Hypothalamus (tissue), 51 donors: ENCODE measurements at places on chromosomes 11 and 22.

DNA sequence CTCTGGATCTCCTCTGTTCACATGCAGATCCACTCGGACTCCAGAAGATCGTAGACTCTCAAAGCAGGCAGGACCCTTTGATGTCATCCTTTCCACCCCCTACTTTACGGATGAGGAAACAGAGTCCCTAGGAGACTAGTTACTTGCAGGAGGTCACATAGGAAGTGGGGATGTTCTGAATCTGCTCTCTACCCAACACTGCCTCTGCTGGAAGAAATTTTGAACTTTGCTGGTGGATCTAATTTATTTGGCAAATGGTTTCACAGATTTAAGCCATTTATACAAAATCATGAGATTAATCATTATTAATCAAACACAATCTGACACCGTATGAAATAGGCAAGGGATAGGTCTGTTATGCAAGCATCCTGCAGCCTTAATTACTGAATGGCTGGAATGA is 55.0 kb upstream of the USP47 start:
- no peak for DNase-seq

- no peak for DNase-seq
Measured at GRCh38 chr11:44607319-44607962, 42.0 kb downstream of the CD82 start.

- DNase-seq, result no peak
Measured at GRCh38 chr22:49531368-49531791, 296.3 kb downstream of the BRD1 start.

DNA sequence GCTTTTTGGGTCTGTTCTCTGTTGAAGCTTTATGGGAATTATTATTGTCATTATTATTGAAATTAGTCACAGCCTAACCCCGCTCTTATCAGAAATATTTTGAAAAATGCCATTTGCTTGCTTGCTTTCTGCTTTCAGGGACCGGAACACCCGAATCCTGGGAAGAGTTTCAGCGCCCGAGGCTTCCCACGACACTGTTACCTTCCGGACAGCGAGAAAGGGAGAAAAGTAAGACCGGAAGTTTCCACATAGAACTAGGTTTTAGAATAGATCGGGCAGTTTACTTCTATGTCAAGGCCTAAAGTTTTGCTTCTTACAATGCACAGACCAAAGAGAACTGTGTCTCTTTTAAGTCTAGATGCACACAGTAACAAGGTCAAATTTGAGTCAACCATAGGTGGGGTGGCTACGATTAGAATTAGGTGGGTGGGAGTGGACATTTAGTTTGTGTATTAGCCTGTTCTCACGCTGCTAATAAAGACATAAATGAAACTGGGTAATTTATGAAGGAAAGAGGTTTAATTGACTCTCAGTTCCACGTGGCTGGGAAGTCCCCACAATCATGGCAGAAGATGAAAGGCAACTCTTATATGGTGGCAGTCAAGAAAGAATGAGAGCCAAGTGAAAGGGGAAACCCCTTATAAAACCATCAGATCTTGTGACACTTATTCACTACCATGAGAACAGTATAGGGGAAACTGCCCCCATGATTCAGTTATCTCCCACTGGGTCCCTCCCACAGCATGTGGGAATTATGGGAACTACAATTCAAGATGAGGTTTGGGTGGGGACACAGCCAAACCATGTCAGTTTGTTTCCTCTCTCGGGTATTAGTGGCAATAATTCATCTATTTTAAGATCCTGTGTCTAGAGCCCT is 12.9 kb downstream of the MPEG1 start:
- no peak for DNase-seq

- DNase-seq, result no peak
Measured at GRCh38 chr22:40919446-40919845, 31.7 kb upstream of the RBX1 start.

DNA sequence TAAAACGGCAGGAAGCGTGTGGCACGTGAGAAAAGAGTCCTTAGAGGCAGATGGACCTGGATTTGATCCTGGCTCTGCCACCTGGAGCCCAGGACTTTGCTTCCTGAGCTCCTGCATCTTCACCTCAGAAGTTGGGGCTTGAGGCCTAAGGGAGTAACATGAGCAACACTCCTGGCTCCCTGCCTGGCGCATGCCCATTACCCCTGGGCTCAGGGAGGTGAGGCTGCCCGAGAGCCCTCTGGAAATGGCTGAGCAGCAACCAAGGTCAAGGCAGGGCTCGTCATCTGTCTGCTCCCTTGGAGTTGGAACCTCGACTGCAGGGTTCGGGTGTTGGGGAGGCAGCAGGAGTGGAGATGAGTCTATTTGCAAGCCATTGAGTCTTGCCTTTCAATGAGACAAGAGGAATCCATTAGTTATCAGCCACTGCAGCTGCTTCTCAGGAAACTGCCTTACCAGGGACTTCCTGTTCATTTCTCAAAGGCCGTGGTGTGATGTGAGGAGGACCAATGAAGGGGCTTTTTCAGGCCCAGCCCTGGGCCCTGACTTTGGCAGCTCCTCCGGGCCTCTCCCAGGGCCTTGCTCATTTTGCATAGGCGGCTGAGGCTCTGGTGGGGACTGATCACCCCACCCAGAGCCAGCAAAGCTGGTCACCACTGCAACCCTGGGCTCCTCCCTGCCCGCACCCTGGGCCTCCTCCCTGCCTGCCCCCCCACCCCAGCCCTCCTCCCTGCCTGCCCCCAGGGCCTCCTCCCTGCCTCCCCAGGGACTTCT is 6.4 kb downstream of the FADS2 start:
- DNase-seq, result no peak

DNA sequence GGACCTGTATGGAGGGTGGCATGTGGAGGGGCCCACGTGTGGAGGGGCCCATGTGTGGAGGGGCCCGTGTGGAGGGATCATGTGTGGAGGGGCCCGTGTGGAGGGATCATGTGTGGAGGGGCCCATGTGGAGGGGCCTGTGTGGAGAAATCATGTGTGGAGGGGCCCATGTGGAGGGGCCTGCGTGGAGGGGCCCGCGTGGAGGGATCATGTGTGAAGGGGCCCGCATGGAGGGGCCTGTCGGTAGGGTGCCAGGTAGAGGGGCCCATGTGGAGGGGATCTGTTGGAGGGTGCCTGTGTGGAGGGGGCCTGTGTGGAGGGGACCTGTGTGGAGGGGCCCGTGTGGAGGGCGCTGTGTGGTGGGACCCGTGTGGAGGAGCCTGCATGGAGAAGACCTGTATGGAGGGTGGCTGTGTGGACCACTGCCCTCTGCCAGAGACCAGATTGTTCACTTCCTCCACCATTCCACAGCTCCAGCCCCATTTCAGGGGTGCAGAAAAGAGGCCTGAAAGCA is 47.0 kb downstream of the IGLL5 start:
- no peak for DNase-seq

GRCh38 chr11:14503023-14503422 is 3.4 kb upstream of the COPB1 start:
- DNase-seq, result no peak

DNA sequence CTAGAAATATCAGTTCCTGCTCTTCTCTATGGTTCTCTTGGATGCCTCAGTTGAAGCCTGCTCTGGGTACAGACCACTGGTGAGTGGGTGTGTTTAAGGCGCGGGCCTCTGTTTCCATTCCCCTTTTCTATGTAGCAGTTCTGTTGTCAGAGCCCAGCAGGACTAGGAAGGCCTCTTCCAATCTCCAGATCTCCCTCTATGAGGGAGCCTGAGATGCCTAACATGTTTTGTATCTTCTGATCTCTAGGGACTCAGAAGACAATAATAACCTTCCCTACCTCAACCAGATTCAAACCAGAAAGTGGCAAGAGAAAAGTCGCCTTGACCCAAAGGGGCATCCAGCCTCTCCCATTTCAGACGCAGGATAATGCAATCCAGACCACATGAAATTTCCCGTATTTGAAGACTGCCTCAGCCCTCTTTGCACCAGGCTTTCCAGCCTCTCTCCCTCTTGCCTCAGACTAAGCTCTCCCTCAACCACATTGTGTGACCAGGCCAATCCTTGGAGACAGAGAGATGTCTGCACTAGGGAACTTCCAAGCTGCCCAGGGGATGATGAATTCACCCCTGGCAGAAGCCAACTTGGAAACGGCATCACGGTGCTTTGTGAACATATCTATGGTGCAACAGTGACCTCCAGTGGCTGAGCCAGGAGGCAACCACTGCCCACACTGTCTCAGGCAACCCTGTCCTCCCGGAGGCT is 150.1 kb upstream of the UBASH3B start:
- DNase-seq, result peak; percentile 64

- DNase-seq, result no peak
Measured at GRCh38 chr22:33247758-33248157, 189.6 kb upstream of the SYN3 start.

DNA sequence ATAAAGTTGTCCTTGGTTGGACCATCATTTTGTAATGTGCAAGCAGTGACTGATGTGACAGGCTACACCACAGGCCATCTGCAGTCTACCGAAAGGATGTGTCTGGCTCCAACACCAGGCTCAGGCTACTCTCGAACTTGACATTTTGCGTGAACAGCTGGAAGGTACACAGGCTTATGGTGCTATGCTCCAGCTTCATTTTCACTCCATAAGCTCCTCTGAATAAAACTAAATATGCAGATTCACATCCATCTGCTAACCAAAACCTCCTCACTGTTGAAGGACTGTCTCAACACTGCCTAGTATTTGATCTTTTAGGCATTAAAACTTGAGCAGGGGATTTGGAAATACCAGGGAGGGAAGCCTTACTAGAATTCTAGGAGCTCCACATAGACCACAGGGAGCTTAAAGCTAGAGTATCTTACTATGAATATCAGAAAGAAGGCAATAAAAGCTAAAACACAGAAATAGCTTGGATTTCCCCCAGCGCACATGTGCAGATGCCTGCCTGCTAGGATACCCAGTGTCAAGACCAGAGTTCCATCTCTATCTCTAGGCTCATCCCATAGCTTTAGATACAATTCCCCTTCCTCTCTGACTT is 383.9 kb upstream of the FAT3 start:
- no peak for DNase-seq
